Naive thymus-derived CD8-positive, alpha-beta T cell (primary cell): ENCODE measurements at places on chromosomes 2 and 18. TPM values are rescaled to one million over a fixed set of nuclear protein-coding genes. Genes with fewer than 3 reads are reported as not detected.

GRCh38 chr2:45458909-45459563 is 152.0 kb downstream of the SRBD1 start:
- DNase-seq = no peak

DNA sequence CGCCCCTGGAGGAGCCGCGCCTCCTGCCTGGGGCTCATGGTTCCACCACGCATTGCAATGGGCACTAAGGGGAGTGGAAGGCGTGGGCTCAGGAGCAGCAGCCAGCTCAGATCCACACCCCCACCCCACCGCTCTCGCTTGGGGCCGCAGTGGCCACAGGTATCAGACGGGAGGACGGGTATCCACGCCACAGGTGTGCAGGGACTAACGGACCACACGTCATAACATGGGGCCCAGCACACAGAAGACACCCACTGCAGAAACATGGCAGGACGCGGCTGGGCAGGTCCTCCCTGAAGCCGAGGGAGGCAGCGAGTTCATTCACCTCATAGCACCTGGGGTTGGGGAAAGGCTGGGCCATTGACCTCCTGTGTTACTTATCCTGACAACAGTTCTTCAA is 13.0 kb downstream of the HDAC4 start:
- no peak for DNase-seq

- no peak for DNase-seq
These were observed 522 bp upstream of the ZNF407 start for GRCh38 chr18:74597034-74597661.

GRCh38 chr2:64204703-64205102 is 60.5 kb upstream of the PELI1 start:
- DNase-seq = no peak

GRCh38 chr2:145764631-145765030 is 1244.7 kb upstream of the ZEB2 start:
- no peak for DNase-seq

GRCh38 chr2:238865015-238865719 is 17.3 kb downstream of the TWIST2 start:
- no peak for DNase-seq

DNA sequence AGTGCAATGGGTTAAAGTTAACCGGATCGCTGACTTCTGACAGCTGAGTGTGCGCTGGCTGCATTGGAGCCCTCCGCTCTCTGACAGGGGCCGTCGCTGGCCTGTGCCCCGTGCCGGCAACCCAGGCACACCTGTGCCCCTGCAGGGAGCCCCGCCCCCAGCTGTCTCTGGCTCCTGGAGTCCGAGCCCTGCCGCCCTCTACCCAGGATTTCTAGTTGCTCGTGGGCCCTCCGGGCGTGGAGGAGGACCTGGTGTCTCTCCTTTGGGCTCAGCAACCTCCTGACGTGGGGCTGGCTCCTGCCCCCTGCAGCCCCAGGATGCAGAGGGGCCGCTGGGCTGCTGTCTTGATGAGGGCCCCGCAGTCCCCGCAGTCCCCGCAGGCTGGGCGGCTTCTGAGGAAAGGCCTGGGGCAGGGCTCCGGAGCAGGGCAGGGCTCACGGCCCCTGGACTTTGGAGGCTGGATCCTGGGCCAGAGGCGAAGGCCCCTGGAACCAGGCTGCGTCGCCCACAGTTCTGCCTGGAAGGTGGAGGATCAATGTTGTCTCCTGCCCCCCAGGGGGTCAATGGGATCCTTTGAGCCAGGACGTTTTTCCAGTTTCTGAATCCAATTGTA is 172.8 kb downstream of the RNF144A start:
- no peak for DNase-seq

GRCh38 chr2:43224571-43225092 is 1.8 kb downstream of the ZFP36L2 start:
- peak; percentile 80 for DNase-seq

- no peak for DNase-seq
These were observed 54.3 kb upstream of the HK2 start for GRCh38 chr2:74779587-74780135.

- DNase-seq = no peak
These were observed 112.8 kb downstream of the ADCYAP1 start for GRCh38 chr18:1017227-1018058.

DNA sequence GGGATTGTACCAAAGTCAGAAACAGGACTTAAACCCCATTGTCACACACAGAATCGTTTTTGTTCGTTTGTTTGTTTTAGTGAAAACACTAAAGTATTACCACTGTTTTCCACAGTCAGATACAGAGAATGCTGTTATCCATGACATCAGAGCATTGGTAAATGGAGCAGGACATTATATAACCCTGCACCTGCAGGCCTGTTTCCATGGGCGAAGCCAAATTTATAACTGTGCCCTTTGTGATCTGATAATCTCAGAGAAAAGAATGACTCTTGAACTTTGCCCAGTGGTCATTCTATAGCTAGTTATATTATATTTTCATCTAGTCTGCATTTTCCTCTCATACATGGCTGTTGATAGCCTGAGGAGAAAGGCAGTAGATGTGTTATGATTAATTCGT is 217.6 kb downstream of the TMEM182 start:
- no peak for DNase-seq

DNA sequence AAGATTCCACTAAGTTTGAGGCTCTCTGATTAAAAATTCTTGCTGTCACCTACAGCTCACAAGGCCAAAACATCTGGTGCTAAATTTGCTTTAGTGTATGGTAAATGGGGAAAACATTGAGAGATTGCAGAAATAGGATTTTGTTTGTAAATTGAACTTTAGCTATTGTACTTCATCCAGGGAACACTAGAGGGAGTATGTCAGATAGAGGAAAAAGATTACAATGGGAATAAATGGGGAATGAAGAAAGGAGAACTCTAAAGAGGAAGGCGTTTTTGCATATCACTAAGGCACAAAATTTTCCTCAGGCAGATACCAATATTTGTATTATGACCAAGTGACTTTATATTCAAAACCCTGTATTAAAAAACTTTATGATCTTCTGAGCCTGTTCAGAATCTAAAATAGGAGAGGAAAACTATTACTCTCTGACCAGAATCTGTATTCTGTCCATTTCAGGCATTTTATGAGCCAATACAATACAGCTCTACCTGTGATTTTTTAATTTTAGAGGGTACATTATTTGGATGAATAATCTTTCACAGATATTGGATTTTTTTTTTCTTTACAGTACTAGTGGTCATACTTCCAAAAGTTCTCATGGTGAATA is 52.3 kb upstream of the ITGB6 start:
- DNase-seq = no peak

DNA sequence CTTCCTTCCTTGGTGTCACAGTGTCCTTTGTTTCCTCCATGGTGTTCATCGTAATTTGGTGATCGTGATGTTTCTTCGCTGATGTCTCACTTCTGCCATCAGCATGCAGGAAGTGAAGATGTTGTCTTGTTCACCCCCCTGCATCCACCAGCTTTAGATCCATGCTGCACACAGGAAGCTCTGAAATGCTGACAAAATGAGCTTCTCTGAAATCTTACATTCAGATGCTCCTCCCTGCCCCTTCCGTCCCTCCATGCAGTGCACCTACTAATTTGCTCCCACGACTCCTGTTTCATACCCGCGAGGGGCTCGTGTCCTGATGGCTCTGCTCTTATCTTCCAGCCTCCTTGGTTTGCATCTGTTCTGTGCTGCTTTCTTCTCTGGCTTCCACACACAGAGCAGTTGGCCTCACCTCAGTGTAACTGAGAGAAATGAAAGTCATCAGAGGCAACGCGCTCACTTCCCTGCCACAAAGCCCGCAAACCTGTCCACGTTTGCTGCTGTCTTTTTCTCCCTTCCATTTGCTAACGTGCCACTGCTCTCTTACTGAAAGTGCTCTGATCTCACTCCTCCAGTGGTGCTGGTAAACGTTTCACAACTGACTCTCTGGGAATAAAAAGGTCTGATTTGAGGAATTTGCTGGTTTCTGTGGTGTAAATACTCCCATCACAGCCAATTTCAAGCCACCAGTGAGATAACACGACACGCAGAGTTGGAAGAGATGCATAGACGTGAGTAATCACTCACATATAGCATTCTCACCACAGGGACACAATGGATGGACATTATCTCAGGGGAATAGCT is 41.0 kb upstream of the MGAT4A start:
- peak; percentile 75 for DNase-seq

DNA sequence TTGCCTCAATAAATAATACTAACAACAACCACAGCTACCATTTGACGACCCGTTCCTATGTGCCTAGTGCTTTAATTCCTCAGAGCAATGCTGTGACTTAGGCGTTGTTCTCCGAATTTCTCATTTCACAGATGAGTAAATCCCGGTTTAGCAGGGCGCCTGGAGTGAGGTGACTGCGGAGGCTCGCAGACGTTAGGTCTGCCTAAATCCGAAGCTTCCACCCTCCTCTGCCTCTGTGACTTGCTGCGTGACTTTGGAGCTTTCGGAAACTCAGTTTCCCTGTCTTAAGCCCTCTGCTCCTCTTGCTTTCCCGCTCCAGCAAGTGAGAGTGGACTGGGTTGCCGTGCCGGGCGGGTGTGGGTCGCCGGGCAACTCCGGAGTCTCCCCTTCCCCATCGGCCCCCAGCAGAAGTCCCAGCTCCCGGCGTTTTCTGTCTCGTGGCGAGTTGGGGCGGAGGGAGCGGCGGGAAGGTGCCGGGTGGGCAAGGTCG is 711 bp upstream of the ATOH8 start:
- no peak for DNase-seq

DNA sequence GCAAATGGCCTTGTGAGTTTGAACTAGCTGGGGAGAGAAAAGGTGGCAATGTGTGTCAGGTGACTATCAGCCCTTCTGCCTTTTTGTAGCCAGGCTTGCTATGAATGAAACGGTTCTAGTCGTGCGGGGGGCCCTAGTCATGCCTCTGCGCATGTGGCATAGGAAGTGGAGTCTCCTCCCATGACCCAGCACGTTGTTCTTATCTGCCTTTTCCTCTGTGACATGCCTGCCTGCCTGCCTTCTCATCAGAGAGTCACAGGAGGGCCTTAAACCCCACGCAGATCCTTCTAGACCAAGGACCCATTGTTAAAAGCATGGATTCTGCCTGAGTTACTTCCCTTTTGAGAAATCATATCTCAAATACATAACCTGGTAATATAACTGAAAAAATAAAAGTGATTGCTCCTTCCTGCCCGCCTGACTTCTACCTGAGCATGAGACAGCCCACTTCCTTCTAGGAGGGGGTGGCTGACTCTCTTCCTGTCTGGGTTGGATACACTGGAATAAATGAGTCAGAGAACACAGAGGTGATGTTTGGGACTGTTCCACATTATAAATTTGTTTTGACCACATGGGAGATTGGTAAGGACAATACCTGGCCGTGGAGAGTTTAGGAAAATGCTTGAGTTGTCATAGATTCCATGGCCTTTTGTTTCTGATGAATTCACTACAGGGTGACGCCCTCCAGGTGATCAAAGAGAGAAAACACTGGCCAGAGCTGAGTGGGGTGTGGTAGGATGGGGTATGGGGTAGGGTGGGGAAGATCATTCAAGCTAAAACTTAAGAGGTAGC is 49.8 kb downstream of the FBLN7 start:
- DNase-seq = peak; percentile 83

- no peak for DNase-seq
These were observed 162.7 kb upstream of the COL3A1 start for GRCh38 chr2:188811522-188811921.

- DNase-seq = no peak
These were observed 20.3 kb downstream of the RMC1 start for GRCh38 chr18:23523429-23524212.

GRCh38 chr2:237139123-237139675 is 53.5 kb downstream of the COPS8 start:
- no peak for DNase-seq

GRCh38 chr18:69956057-69956456 is 8.4 kb upstream of the CD226 start:
- DNase-seq = no peak

DNA sequence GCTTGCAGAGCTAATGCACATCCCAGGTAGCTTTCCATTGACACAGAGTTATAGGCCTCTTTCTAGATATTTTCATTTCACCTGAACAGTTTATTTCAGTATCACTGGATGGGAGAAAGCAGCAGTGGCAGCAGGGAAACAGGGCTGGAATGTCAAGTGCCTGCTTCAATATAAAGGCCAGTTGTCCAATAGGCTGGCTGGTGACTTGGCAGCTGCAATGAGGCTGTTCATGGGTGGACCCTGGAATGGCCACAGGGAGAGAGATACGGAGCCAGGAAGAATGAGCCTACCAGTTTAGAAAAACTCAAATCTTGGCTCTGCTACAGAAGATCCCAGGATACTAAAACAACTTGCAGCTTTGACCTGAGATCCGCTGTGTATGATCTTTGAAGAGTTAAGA is 185.0 kb downstream of the BCL11A start:
- no peak for DNase-seq

DNA sequence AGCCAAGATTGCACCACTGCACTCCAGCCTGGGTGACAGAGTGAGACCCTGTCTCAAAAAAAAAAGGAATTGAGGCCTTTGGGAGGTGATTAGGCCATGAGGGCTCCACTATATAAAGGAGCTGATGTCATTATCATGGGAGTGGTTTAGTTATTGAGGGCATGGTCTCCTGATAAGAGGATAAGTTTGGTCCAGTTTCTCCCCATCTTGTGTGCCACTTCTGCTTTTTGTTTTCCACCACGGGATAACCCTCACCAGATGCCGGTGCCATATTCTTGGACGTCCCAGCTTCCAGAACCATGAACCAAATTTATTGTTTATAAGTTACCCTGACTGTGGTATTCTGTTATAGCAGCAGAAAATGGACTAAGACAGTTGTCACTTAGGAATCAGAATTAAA is 125.8 kb downstream of the C1D start:
- DNase-seq = no peak

DNA sequence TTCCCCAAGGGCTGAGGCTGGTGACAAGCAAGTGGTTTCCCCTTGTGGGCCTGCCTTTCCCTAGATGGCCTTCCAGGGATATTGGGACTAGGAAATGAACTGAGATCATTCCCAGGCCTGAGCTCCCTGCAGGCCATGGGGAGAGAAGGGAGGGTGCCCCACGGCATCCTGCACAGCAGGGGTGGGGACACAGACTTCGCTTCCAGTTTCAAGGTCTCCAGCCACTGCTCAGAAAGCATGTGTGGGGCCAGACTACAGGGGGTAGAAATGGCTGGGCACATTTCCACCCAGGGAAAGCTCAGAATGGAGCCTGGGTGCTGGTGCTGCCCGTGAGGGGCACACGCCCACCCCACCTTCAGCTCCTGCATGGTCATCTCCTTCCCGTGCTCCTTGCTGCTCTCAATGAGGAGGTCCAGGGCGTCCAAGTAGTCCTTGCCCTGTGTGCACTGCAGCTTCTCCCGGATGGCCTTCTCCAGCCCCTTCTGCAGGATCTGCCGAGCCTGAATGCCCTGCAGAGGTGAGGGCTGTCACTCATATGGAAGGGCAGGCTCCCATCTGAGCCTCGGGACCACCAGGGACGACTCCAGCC is 13.2 kb downstream of the CYP26B1 start:
- no peak for DNase-seq

GRCh38 chr2:24076849-24077534 is 866 bp upstream of the SF3B6 start:
- no peak for DNase-seq

GRCh38 chr2:104312684-104313083 is 541.2 kb upstream of the POU3F3 start:
- DNase-seq = no peak

- no peak for DNase-seq
These were observed 183.8 kb upstream of the DCC start for GRCh38 chr18:52156166-52156565.

Gene RESP18
- not detected for polyA plus RNA-seq

Gene LIPG
- polyA plus RNA-seq = not detected

Gene GULP1
- polyA plus RNA-seq = not detected

Gene KCTD1
- polyA plus RNA-seq = 0.50 TPM

Gene M1AP
- polyA plus RNA-seq = 0.10 TPM
